ENCODE measurements at places on chromosomes 6 and 20.
A peak's percentile ranks its signal among the peaks of the same experiment; 100 is the strongest.

DNA sequence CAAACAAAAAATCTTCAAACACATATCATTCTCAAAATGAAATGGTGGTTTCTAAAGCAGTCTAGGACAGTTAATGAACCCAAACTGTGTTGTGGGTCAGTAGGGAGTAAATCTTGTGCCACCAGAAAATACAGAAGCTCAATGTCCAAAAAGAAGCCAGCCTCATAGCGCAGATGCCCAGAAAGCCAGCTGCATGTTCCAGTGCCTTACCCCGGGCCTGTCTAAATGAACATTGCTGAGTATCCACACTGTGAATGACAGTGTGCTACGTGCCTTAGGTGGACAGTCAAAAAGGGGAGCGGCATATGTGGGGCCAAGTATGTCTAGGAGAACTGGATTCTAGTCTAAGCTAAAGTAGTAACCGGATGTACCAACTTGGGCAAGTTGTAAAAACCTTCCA, 10.9 kb downstream of the FYN start:
- DNase-seq, result no peak

GRCh38 chr6:101722991-101723579, 329.6 kb downstream of the GRIK2 start:
- DNase-seq, result no peak

GRCh38 chr6:115796829-115797228, 263.9 kb downstream of the FRK start:
- DNase-seq, result no peak

DNA sequence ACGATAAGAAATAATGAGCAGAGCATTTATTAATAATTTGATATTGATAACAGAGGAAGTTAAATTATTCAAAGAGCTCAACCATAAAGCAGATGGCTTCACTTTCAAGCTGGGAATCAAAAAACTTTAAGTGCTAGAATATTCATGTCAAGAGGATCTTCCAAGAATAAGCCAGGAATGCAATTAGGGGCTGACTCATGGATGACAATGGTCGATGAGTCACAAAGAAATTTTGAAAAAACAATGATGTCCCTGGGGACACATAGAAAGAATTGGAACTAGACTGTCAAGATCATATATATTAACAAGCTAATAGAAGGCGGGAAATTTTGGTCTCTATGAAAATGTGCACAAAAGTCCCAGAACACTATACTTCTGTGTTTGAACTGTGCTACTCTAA, 304.1 kb downstream of the LAMA2 start:
- no peak for DNase-seq

DNA sequence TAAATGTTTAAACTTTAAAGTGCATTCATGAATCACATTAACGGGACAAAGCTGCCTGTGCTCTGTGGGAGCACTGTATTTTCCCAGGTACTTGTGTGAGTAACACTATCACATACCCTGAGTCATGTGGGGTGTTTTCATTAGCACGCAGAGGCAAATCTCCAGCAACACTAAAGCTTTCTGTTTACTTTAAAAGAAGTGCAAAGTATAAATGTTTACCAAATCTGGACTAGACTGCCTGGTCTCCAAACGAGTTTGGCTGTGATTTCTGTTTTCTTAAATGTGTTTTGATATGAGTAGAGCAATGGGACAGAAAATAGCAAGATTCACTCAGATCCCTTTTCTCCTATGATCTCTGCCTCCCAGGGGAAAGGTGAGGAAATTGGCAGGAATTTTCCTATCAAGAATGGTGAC, 28.8 kb upstream of the RIPPLY2 start:
- no peak for DNase-seq

- no peak for DNase-seq
Measured at GRCh38 chr6:44809258-44809657, 421.8 kb downstream of the CDC5L start.

DNA sequence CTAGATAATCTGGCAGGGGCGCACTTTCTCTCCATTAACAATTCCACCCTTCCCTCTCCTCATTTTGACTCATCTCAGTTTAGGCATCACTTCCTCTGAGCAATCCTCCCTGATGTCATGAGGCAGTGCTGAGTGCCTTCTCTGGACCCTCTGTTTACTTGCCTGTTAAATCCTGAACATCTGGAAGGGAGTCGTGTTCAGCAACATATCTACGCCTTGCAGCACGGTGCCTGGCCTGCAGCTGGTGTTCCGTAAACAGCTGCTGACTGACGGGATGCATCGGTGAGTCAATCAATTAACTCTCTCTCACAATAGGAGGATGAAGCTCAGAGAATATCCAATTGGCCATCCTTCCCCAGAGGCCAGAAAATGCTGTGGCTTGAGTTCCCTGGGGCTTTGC, 613.5 kb downstream of the PTPRT start:
- no peak for DNase-seq

- no peak for DNase-seq
Measured at GRCh38 chr20:63062188-63063140, 55.7 kb upstream of the BHLHE23 start.

GRCh38 chr6:79702691-79703090, 71.6 kb downstream of the SH3BGRL2 start:
- DNase-seq, result no peak

DNA sequence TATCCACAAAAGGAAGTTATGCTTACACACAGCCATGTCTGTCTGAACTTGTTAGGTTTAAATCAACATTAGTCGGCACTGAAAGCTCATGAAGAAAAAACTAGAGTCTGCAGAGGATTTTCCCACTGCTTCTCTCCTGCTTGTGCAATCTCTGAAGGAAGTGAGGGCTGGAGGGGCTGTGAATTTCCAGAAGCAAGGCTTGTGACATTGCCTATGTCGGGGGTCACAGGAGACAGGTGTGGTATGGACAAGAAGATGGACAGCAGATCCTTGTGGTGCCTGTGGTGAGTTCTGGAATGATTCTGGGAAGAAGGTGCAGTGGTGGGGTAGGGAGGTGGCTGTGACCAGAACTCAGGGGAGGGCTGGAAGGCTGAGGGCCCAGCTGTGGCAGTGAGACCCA, 84.3 kb upstream of the TRAF3IP2 start:
- DNase-seq, result no peak

- no peak for DNase-seq
Measured at GRCh38 chr6:116011520-116011919, 49.2 kb downstream of the FRK start.

GRCh38 chr6:149334682-149335160, 17.2 kb downstream of the TAB2 start:
- no peak for DNase-seq

GRCh38 chr6:106411056-106411455, 50.5 kb downstream of the CRYBG1 start:
- DNase-seq, result no peak

DNA sequence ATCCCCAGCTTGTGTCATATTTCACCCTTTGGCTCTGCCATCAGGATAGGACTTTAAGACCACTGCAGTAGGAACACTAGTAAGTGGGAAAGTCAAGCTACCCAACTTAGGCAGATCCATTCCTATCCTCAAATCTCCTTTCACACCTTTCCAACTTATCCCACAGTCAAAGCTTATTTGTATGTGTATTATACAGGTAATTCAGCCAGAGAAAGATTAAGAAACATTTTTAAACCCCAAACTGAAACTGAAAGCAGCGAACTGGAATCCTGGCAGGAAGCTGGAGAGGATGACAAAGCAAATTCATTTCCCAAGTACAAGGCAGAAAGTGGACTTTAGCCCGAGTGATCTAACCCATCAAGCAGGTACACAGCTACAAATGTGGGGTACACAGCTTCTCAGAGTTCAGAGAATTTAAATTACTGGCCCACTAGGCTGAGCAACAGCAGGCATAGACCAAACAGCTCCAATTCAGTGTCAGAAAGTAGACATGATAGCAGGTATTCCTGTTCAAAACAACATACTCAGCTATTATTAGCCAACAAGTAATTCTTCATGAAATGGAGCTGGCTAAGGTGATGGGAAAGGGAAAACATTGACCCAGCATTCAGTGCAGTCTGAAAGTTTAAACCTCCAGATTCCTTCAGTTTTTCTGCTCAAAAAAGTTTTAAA, 39.1 kb downstream of the ILRUN start:
- DNase-seq, result no peak

DNA sequence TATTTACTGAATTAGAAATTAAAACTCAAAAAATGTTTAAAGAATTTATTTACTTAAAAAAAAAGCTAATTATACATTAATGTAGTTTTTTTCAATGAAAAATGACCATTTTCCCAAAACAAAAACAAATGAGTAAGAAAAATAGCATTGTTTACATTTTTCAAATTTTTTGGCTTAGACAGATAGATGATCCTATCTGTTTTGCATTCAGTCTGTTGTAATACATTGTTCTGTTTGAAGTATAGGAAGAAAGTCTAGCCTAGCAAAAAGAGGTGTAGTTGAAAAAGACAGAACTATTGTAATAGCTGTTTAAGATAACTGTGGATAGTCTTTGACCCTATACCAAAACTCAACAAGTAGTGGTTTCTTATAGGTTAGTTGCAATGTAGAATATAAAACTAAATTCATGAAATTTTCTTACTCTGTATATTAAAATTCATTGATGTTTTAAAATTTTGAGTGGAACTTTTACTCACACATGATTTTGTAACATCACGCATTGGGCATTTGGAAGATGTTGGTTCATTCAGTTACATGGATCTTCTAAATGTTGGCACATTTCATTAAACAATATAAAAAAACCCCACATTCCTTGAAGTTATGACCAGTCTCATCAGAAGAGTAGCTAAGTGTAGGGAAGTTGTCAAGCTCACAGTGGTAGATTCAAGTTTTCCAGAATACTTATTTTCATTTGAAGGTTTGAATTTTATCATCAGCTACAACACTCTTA, 62.0 kb downstream of the KCNS1 start:
- no peak for DNase-seq

- no peak for DNase-seq
Measured at GRCh38 chr6:28530777-28531176, 5.1 kb downstream of the GPX5 start.

- DNase-seq, result no peak
Measured at GRCh38 chr6:170366248-170366960, 59.8 kb downstream of the FAM120B start.

DNA sequence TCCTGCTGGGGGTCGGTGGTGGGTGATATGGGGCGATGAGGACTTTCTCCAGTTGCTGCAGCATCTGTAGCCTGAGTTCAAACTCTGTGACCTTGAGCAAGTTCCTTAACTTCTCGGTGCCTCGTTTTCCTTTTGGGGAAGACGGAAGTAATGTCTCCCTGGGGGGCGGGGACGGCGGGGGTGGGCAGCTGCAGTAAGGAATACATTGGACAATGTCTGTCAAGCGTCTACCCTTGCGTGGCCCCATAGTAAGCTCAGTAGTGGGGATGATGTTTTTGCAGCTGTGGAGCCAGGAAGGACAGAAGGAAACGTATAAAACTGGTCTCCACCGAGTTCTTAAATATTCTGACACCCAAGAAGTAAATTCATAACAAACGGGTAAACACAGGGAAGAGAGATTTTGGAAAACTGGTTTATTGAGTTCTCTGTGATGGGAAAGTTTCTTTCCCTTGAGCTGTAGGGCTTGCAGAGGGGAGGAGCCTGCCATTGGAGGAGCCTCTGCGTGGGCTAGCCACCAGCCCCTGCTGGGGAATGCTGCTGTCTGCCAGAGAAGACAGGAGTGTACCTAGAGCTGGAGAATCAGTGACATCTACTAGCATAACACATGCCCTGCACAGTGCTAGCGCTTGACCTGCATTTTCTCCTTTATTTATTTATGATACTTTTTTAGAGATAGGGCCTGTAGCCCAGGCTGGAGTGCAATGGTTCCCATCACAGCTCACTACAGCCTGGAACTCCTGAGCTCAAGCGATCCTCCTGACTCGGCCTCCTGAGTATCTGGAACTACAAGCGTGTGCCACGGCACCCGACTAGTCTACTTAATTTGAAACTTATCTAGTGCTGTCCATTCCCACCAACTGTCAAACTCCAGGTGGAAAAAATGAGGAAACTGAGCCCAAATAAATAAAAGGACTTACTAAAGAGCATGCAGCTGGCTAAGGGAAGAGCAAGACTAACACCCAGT, 1.2 kb upstream of the ACSS1 start:
- no peak for DNase-seq

- DNase-seq, result peak; percentile 79
Measured at GRCh38 chr6:34235307-34236130, 1.2 kb upstream of the HMGA1 start.

GRCh38 chr20:62291251-62292066, 11.3 kb upstream of the ADRM1 start:
- DNase-seq, result no peak

DNA sequence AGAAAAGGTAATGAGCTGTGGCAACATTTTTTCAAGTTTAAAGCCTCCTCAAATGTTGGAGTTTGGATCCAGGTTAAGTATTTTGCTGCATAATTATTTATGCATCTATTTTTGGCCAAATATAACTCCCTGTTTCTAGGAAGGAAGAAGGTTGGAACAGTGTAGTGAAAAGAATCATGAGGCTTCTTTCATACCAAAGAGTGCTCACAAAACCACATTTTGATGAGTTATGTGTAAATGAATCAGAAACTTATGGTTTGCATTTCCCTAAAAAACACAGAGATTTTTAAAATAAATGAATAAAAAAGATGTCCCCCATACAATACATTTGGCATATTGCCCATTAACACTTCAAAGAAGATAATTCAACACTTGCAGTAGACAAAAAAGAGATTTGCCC, 246.9 kb upstream of the PRDM1 start:
- DNase-seq, result no peak

DNA sequence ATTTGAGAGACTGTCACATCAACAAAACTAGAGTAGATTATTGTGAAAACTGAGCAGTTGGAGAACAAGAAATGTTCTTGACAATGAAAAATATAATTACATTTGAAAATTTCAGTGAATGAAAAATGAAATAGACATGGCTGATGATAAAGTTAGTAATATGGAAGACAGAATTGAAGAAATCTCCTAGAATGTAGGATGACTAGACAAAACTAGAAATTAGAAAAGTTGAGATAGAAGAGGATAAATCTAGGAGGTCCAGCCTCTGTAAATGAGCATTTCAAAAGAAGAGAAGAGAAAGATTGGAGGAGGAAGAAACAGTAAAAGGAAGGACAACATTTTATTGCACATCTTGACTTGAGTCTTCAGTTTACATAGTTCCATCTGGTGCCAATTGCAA, 178.7 kb downstream of the NFATC2 start:
- no peak for DNase-seq

DNA sequence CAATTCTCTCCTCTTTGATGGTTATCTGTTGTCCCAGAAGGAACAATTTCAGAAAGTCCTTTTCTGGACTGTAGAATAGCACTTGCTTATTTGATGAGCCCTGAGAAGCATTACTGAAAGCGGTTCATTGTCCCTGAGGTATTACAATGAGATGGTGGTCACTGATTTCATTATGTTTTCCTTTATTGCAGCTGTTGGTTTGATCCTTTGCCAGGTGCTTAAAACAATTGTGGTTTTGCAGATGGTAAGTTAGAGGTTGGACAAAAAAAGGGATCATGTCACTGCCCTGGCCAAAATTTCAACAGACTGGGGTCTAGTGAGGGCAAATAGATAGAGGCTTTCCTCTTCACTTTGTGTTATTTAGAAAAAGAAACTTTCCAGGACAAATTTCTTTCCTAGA, 61.9 kb downstream of the ESR1 start:
- DNase-seq, result no peak

Measured in CD4-positive, alpha-beta T cell treated with Interleukin-15 for 1 hour (primary cell).